ENCODE measurements at places on chromosomes 6 and 20.

DNA sequence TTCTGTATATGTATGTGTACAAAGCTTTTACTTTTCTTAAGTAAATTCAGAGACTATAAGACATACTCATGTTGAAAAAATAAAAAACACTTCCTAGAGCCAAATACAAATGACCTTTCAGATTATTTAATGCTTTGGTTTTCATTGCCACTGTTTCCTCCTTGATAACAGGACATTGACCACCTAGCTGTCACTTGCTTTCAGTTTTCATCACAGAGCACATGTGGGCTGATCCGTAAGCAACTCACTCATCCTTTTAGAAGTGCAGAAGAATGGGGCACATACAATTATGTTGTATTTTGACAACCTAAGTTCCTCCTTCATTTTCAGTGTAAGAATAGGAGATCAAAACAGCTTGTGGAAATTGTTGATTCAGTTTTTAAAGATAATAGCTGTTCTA, 6.2 kb downstream of the ZBTB2 start:
- DNase-seq: no peak

- no peak for DNase-seq
Measured at GRCh38 chr6:61935242-61935846, 350.7 kb downstream of the KHDRBS2 start.

- DNase-seq: no peak
Measured at GRCh38 chr6:147508866-147509608, 547 bp downstream of the SAMD5 start.

DNA sequence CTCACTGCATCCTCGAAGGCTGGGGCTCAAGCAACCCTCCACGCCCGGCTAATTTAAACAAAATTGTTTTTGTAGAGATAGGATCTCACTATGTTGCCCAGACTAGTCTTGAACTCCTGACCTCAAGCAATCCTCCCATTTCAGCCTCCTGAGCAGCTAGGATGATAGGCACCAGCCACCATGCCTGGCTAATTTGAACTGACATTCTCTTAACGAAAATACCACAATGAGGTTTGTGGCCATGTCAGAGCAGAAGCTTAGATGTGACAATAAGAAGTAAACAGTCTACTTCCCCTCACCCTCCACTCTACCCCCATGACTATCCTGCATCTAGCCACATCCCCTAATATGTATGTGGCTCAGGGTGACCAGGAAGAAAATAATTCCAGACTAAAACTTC, 74.8 kb upstream of the PLCB4 start:
- DNase-seq: no peak

GRCh38 chr6:137775227-137775626, 91.8 kb upstream of the TNFAIP3 start:
- no peak for DNase-seq

GRCh38 chr20:31956556-31957526, 5.0 kb upstream of the PDRG1 start:
- no peak for DNase-seq

DNA sequence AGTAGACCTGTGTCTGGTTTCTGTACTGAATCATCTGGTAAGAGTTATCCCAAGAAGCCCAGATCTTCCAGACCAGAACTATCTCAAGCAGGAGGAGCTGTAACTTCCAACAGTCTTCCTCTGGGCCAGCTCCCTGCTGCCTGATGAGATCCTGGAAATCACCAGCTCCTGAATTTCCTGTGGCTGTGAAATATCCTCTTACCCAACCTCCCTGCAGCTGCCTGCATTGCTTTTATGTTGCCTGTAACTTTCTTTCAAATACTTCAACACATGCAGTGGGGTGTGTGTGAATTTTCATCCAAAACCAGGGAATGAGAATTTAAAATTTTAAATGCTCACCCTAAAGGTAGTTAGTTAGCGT, 160.5 kb upstream of the LAMP5 start:
- DNase-seq: no peak

DNA sequence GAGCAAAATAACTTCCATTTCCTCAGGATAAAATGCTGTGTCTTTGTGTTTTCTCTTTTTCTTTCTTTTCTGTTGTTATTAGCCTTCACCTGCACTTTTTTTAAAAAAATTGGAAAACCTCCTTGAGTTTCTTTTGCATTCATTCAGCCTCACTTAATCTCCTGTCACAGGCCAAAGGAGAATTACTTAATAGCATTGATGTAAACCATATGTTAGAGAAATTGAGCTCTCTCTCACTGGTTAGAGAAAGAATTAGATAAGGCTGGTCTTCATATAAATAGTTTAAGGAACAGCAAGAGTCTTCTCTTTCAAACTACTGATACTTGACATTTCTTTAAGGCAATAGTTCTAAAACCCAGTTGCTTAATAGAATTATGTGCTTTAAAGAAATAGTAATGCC, 564.2 kb downstream of the TFAP2B start:
- no peak for DNase-seq

DNA sequence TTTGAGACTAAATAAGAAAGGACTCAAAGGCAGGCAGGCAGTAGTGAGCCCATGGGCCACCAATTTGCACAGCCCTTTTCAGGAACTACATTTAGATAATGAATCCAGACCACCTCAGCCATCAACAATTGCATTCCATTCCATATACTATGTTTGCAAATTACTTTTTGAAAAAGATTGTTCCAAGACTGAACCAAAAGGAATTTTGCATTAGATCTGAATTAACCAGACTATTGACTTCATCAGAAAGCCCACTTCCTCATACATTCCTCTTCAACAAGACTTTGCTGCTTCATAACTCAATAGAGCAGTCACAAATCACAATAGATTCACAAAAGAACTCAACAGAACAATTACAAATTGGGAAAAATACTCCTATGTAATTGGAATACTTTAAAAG, 229.1 kb downstream of the SIM1 start:
- DNase-seq: no peak

GRCh38 chr6:125095580-125096301, 57.8 kb upstream of the TPD52L1 start:
- DNase-seq: no peak

DNA sequence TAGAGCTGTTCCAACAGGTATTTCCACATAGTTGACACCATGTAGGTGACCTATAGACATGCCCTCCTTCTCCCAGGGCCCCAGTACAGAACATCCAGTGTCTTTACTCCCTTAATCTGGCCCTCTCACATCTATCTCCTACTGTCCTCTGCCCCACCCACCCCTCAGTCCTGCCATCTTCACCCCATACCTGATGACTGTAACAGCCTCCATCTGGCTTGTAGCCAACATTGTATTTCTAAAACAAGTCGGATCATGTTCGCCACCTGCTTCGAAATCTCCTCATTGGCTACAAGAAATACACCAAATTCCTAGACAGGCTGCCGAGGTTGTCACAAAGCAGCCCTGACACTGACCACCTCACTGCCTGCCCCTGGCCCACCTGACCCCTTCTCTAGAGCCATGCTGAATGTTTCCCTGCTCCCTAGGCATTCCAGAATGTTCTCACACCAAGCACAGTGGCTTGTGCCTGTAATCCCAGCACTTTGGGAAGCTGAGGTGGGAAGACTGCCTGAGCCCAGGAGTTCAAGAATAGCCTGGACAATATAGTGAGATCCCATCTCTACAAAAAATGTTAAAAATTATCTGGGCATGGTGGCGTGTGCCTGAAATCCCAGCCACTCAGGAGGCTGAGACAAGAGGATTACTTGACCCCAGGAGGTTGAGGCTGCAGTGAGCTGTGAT, 6.0 kb downstream of the ZC3H12D start:
- no peak for DNase-seq

GRCh38 chr6:146258206-146258605, 229.3 kb downstream of the GRM1 start:
- no peak for DNase-seq
